Activated CD4-positive, alpha-beta memory T cell treated with anti-CD3 and anti-CD28 coated beads, Interleukin-2, amount 10 ng/mL, durations not matched to agents 7 days and 5 days (primary cell): ENCODE measurements at places on chromosomes 1 and 21.

DNA sequence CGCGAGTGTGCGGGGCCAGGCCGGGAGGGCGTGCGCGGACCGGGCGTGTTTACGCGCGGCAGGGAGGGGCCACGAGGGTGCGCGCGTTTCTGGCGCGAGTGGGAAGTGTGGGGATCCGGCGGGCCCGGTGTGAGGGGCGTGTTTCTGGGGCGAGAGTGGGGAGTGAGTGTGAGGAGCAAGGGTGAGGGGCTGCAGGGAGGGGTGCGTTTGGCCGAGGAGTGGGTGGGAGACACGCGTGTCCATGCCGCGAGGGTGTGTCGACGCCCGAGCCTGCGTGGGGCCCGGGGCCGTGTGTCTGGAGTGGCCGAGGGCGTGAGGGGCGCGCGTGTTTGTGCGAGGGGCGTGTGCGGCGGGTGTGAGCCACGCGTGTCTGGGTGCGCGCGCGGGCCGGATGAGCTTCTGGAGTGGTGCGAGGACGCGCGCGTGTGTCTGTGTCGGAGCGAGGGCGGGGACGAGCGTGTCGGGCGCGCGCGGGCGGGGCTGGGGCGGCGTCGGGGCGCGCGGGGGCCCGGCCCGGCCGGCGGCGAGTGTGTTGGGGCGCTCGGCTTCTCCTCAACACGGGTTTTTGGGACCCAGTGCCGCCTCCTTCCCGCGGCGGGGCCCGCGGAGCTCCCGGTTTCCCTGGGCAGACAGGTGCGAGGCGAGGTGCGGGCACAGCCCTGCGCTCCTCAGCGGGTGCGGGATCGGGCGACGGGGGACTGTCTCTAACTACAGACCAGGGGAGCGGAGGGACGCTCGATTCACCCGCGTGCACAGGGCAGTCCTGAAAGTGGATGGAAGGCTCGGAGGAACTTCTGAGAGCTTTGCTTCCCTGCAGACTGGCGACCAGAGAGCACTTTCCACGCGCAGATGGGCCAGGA, 65.8 kb upstream of the VAMP3 start:
- H3K27ac ChIP-seq = no peak overlapping the region
- DNase-seq = peak; percentile 23
- H3K4me3 ChIP-seq = peak overlapping the region; percentile 60
- H3K4me1 ChIP-seq = peaks cover 10% of the 10 kb centered on the region
- peaks cover 64% of the 10 kb centered on the region for H3K27me3 ChIP-seq

GRCh38 chr1:198935306-198935921, 296.6 kb downstream of the PTPRC start:
- H3K27me3 ChIP-seq = no peaks in the 10 kb centered on the region
- peak; percentile 54 for DNase-seq
- no peak overlapping the region for H3K4me3 ChIP-seq
- H3K27ac ChIP-seq = no peak overlapping the region
- H3K36me3 ChIP-seq = peaks cover 12% of the 10 kb centered on the region
- peaks cover 28% of the 10 kb centered on the region for H3K4me1 ChIP-seq

- no peak for DNase-seq
- peaks cover 17% of the 10 kb centered on the region for H3K27me3 ChIP-seq
- H3K36me3 ChIP-seq = no peaks in the 10 kb centered on the region
- no peak overlapping the region for H3K27ac ChIP-seq
- peaks cover 10% of the 10 kb centered on the region for H3K4me1 ChIP-seq
Measured at GRCh38 chr1:202023001-202023433, 12.6 kb downstream of the ELF3 start.

- no peak overlapping the region for H3K27ac ChIP-seq
- DNase-seq = no peak
- no peaks in the 10 kb centered on the region for H3K36me3 ChIP-seq
- peaks cover 14% of the 10 kb centered on the region for H3K27me3 ChIP-seq
- no peak overlapping the region for H3K4me3 ChIP-seq
Measured at GRCh38 chr21:25791319-25791718, 56.5 kb downstream of the GABPA start.

- no peaks in the 10 kb centered on the region for H3K36me3 ChIP-seq
- DNase-seq = no peak
- H3K4me1 ChIP-seq = no peaks in the 10 kb centered on the region
- H3K27me3 ChIP-seq = no peaks in the 10 kb centered on the region
- no peak overlapping the region for H3K4me3 ChIP-seq
Measured at GRCh38 chr1:56399795-56400194, 179.6 kb downstream of the PLPP3 start.

DNA sequence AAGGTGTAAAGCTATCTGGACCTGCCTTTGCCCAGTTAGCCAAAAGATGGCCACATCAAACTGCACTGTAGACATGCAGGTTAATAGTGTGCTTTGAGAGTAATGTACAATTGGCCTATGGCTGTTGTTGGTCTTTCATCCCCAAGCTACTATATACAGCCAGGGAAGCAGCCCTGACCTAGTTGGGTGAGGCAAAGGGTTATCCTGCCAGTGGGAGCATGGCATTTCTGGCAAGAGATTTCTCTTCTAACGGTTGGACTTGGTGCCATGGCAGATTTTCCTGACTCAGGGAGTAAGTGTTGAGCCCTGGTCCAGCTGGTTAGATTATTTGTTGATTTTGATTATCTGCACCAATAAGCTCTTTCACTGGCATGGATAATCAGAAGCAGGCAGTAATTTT, 119.8 kb downstream of the SDCCAG8 start:
- H3K4me1 ChIP-seq = no peaks in the 10 kb centered on the region
- no peak overlapping the region for H3K27ac ChIP-seq
- no peak for DNase-seq
- no peaks in the 10 kb centered on the region for H3K27me3 ChIP-seq
- no peak overlapping the region for H3K4me3 ChIP-seq

- no peaks in the 10 kb centered on the region for H3K27me3 ChIP-seq
- no peak for DNase-seq
- H3K4me1 ChIP-seq = peaks cover 44% of the 10 kb centered on the region
- no peak overlapping the region for H3K4me3 ChIP-seq
Measured at GRCh38 chr1:23593556-23594148, 34.4 kb upstream of the ID3 start.
